Activated naive CD4-positive, alpha-beta T cell treated with anti-CD3 and anti-CD28 coated beads, Interleukin-2, amount 50 U/mL, for 16 hours (primary cell): ENCODE measurements at places on chromosomes 7 and 10.

DNA sequence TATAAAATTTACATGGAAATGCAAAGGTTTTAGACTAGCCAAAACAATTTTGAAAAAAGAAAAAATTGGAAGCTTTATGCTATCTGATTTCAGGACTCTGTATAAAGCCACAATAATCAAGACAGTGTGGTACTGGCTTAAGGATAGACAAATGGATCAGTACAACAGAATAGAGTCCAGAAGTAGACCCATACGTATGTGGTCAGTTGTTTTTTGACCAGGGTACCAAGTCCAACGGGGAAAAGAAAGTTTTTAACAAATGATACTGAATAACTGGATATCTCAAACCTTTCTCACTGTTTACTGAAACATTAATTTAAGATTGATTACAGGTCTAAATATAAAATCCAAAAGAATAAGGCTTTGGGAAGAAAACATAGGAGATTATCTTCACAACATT is 79.7 kb downstream of the PODXL start:
- DNase-seq = no peak

DNA sequence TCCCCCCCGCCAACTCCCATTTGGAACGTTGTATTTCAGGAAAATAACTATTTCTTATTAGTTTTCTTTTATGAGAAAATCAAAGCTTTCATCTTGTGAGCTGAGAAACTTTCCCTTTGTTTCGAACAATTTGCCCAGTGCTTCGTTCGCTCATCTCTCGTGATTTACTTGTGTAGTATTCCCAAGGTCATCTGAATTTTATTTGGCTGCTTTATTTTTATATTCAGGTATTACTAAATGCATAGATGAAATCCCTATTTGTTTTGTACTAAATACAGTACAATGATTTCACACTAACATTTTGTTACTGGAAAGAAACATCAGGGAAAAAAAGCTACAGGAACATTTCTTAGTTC is 12.0 kb upstream of the EBLN1 start:
- DNase-seq = no peak

DNA sequence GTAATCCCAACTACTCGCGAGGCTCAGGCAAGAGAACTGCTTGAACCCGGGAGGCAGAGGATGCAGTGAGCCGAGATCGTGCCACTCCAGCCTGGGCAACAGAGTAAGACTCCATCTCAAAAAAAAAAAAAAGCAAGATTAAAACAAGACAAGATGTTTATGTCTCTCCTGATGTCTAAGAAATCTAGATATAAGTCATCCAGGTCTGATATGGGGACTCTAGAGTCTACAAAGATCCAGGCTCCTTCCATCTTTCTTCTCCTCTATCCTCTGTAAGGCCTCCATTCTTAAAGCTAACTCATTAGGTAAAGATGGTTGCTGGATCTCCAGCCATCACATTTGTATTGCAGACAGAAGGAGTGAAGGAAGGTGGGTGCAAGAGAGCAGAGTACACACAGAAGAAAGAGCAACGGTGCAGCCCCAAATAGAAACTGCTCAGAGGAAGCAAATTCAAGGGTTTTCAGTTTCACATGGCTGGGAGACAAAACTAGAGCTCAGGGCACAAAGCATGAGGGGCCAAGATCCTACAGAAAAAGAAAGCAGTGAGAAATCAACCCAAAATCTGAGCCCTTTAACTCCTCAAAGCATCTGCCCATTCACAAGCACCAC is 57.6 kb downstream of the USP6NL start:
- DNase-seq = no peak

DNA sequence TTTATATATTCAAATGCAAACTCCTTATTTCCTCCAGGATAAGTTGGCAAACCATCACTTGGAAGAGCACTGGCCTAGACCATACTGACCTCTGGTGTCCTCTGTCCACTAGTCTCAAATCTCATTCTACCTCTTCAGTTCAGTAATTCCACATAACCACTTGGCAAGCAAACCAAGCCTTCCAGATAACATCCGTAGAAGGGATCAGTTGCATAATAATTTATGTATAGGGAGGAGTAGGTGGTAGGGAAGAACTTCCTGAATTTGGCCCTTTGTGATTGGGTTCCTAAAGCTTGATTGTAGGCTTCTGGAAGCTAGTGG is 55.0 kb downstream of the WAC start:
- no peak for DNase-seq

DNA sequence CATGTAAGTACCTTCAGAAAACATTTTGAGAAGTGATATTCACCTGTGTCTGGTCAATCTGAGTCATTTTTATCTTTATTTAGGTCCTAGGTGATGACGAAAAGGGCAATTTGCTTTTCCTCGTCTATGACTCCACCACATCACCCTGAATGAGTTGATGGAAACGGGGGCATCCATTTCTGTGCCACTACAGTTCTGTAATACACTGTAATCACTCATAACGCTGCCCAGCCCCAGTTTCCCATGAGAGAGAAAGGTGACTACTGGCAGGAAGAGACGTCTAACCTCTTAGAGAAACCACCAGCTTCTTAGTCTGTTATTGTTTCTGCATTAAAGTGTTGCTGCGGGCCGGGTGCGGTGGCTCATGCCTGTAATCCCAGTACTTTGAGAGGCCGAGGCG is 205.3 kb upstream of the MKLN1 start:
- no peak for DNase-seq

DNA sequence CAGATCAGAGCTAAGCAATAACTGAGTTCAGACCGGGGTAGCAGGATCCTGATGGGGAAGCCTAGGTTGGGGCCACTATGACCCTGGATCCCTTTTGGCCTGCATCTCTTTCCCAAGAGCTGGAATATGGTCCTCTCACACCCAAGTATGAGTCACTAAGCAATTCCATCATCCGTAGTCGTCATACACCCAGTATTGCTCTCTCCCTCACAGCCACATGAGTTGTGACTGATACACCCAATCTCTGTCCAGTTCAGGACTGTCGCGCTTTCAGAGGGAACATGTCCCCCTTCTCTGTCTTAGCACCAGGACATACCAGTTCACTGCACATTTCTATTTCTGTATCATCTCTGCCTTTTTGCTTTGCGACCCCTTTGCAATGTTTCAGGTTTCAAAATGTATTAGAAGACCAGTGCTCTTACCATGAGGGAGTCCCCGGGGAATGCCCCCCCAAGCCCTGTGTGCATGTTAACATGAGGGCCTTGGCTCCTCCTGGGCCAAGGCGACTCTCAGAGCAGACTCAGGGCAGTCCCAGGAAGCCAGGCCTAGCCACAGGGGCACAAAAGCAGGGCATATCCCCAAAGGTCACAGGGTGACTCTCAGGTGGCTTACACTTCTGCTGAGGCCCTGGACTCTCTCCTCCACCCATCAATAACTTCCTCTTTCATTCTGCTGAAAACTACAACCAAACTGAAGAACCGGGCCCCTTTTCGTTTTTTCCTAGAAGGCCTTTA is 75.3 kb upstream of the SAMD8 start:
- no peak for DNase-seq

GRCh38 chr7:37732253-37732652 is 48.7 kb downstream of the GPR141 start:
- DNase-seq = no peak
